T-helper 2 cell (primary cell): ENCODE measurements at places on chromosomes 7 and 10.

DNA sequence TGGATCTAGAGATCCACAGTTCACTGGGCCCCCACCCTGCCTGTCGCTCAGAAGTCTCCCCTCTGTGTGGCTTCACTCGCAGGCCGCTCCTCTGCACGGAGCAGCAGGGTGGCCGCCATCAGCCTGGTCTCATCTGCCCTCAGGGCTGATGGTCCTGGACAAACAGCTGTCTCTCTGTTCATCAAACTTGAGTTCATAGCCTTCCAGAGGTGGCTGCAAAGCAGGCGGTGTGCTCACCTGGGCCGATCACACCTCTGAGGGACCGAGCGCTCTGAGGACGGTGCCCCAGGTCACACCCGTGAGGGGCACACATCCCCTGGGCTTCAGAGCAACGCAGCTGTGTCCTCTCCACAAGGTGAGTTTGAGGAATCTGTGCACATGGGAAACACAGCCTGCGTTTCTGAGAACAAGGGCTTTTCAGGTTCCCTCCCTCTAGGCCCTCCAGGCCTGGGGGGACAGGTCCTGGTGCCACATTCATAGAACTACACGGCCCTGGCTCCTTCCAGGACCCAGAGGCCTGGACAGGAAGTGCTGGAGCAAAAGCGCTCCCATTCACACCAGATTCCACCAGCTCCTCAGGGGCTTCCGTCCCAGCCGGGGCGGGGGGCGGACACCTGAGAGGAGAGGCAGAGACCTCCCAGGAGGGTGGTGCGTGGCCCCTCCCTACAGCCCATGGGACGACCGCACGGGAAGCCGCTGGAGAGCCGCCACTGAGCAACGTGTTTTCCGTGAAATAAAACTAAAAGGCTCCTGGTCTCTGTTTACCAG, 31.2 kb upstream of the FAM20C start:
- no peak for DNase-seq

GRCh38 chr10:34403512-34403911, 411.6 kb downstream of the PARD3 start:
- DNase-seq = no peak

DNA sequence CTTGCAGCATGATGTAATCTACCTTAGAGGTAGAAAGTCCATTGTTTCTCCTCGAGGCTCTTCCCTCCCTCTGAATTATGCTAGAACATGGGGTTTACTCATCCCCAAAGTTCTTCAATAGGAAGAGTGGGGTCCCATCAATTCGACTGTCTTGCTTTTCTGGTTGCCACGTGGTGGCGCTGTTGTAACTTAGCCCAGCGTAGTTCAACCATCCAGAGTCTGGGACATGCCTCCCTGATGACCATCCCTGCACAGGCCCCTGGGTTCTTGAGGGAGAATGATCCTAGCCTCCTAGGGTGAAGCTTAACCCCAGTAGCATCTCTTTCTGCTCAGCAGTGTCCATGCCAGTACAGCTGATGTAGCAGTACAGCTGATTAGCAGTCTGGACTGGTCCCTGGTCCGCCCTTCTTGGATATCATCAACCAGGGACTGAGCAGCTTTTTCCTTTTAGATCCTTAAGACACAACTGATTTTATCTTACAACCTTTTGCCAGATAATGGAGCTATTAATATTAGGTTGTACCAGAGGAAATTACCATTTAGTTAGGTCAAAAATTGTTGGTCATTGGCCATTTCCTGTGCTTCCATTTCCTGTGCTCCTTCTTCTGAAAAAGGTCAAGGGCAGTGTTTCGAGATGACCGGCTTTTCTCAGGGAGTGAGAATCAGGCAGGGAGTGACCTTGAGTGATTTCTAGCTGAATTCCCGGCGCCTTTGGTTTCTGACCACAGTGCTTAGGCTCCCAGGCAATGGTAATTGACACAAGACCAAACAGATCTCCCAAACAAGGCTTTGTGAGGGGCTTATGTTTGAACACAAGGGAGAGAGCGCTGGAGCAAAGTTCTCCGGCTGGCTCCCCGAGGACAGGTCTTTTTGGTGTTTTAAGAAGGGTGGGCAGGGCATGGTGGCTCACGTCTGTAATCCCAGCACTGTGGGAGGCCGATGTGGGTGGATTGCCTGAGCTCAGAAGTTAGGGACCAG, 65.4 kb downstream of the TACC2 start:
- DNase-seq = no peak

DNA sequence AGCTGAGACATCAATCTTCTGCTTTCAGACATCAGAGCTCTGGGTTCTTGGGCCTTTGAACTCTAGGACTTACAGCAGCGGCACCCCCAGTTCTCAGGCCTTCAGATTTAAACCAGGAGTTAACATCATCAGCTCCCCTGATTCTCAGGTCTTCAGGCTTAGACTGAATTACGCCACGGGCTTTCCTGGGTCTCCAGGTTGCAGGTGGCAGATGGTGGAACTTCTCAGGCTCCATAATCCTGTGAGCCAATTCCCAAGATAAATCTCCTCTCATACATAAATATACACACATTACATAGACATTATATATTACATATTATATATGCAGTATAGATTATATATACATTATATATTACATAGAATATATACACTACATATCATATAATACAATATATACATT, 408.9 kb upstream of the AUTS2 start:
- DNase-seq = no peak

- DNase-seq = no peak
These were observed 558.5 kb upstream of the MGMT start for GRCh38 chr10:128908499-128908898.
